ENCODE measurements at places on chromosomes 7 and 10.

DNA sequence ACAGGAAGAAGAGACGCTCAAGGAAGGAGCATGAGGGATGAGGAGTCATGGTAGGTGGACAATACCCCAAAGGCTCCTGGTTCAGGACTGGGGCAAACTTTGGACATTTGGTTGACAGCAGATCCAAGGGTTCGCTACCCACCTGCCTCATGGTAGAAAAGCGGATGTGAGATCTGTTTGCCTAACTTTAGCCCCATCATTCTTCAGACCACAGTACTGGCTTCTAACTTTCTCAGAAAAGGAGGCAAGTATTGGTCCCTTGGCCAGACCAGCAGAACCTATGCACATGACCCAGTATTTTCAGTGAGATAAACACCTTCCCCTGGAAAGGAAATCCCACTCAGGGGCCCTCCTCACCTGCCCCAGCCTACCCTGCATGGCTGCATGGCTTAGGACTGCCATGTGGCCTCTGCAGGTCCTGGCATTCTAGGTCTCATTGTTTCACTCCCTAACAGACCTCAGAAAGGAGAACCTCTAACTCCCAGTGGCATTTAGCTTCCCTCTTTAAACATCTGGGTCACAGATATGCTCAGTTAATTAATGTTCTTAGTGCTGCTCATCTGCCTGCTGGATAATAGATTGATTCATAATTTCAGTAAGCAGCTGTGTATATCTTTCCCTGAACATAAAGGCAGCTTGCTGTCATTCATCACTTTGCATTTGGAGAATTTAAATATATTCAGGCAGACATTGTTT lies 574.1 kb downstream of the GALNT17 start:
- DNase-seq: no peak
- no peak overlapping the region for H3K4me3 ChIP-seq
- H3K36me3 ChIP-seq: no peaks in the 10 kb centered on the region
- no peaks in the 10 kb centered on the region for H3K4me1 ChIP-seq
- no peak overlapping the region for H3K27ac ChIP-seq
- H3K27me3 ChIP-seq: no peaks in the 10 kb centered on the region

DNA sequence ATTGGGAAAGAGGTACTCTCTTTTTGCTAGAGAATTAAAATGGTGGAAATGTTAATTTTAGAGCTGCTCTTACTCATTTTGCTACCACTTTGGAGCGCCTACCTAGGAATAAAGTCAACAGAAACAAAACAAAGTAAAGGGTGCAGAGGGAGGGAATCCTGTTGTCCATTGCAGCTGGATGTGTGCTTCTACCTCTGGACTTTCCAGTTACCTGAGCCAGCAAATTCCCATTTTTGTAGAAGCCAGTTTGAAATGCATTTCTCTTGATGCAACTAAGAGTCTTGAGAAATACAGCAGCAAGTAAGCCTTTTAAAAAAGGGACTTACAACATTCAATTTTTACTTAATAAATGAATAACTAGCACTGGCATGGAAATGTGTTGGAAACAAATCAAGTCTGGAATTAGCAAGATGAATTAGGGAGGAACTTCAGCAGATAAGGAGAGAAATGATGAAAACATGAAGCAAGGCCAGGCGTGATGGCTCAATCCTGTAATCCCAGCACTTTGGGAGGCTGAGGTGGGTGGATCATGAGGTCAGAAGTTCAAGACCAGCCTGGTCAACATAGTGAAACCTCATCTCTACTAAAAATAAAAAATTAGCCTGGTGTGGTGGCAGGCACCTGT lies 113.5 kb upstream of the CTTNBP2 start:
- DNase-seq: no peak
- H3K4me1 ChIP-seq: peaks cover 8% of the 10 kb centered on the region
- no peaks in the 10 kb centered on the region for H3K36me3 ChIP-seq
- H3K27me3 ChIP-seq: no peaks in the 10 kb centered on the region
- no peak overlapping the region for H3K4me3 ChIP-seq
- H3K27ac ChIP-seq: no peak overlapping the region

GRCh38 chr10:59720377-59720776 lies 10.7 kb upstream of the SLC16A9 start:
- H3K4me3 ChIP-seq: no peak overlapping the region
- no peaks in the 10 kb centered on the region for H3K4me1 ChIP-seq
- no peaks in the 10 kb centered on the region for H3K27me3 ChIP-seq

- DNase-seq: no peak
- no peaks in the 10 kb centered on the region for H3K36me3 ChIP-seq
- H3K27ac ChIP-seq: peak overlapping the region; percentile 9
- peaks cover 9% of the 10 kb centered on the region for H3K4me1 ChIP-seq
- no peak overlapping the region for H3K4me3 ChIP-seq
These were observed 127.9 kb upstream of the STK17A start for GRCh38 chr7:43454936-43455518.

DNA sequence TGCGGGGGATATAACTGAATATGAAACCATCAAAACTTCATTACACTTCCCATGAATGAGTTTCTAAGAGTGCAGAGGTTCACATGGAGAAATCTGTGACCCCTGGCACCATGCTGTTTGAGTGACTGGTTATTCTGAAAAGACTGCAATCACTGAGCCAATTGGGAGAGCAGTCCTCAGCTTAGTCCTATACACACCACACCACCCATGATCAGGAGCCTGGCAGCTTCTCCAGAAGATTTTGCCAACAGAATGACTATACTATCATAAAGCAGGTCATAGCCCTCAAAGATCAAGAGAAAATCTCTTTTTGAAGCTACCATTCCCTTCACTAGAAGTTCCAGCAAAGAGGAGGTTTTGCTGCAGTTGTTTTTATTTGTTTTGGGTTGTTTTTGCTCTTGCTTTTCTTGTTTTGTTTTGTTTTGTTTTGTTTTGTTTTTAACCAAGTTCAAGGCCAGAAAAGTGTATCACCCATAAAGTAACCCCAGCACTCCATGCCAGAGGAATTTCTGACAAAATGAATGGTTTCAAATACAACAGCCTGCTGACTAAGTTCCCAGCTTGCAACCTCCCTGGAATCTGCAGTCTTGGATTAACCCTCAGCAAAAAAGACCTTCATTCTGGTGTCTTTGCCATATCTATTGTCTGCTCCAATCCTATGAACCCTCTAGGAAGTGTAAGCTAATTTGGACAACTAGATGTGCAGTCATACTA lies 19.7 kb upstream of the HGF start:
- no peaks in the 10 kb centered on the region for H3K36me3 ChIP-seq
- no peaks in the 10 kb centered on the region for H3K27me3 ChIP-seq
- no peak overlapping the region for H3K4me3 ChIP-seq
- H3K27ac ChIP-seq: no peak overlapping the region

DNA sequence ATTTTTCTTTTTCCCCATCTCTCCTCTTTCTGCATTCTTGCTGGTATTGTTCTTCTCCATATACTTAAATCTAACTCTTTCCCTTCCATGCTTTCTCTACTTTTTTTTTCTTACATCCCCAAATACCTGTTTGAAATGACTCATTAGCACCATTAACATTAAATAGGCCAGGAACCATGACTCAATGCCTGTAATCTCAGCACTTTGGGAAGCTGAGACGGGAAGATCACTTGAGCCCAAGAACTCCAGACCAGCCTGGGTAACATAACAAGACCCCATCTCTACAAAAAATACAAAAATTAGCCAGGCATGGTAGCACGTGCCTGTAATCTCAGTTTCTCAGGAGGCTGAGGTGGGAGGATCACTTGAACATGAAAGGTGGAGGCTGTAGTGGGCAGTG lies 1026.8 kb downstream of the GATA3 start:
- no peaks in the 10 kb centered on the region for H3K4me1 ChIP-seq
- H3K4me3 ChIP-seq: no peak overlapping the region
- H3K27me3 ChIP-seq: peaks cover 6% of the 10 kb centered on the region
- no peak overlapping the region for H3K27ac ChIP-seq
- DNase-seq: no peak
- no peaks in the 10 kb centered on the region for H3K36me3 ChIP-seq

DNA sequence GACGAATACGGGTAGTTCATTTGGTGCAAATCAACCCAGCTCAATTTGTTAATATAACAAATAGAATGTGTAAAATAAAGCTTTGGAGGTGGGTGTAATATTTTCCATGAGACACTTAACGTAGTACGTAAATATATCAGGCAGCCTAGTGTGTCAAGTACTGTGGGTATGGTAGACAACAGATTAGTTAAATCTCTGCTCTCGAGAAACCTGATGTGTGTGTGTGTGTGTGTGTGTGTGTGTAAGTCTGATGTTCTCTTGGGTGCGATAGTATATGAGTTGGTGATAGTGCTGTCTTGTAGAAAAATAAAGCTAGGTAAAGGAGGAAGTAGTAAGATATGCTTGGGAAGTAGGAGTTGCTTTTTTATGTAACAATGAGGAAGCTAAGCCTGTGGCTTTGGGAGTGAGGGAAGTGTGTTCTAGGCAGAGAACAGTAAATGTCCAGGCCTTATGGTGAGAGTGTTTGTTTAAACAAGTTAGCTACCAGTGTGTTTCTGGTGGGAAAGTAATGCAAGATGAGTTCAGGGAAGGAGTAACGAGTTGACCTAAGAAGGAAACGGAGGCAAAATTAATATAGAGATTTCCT lies 26.1 kb downstream of the WAC start:
- peaks cover 42% of the 10 kb centered on the region for H3K36me3 ChIP-seq
- no peaks in the 10 kb centered on the region for H3K27me3 ChIP-seq
- no peak for DNase-seq
- H3K4me1 ChIP-seq: peaks cover 44% of the 10 kb centered on the region

DNA sequence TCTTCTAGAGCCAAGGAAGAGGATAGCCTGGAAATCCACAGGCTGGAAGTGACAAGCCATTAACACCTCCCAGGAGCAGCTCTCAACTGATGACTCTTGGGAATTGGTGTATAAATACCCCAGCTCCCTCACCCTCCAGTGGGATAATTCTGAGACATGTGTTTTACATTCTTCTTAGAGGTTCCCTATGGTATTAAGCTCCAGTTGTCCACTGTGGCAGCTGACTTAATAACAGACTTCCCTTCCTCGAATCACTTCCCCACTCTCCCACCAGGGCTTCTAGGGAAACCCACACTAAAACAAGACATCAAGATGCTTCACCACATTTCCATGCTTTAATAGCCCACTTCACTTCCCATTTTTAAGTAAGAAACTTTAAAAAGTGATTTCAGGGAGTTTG lies 47.2 kb downstream of the FAM107B start:
- H3K27ac ChIP-seq: no peak overlapping the region
- DNase-seq: no peak
- peaks cover 14% of the 10 kb centered on the region for H3K4me1 ChIP-seq
- peaks cover 26% of the 10 kb centered on the region for H3K27me3 ChIP-seq
- no peak overlapping the region for H3K4me3 ChIP-seq

GRCh38 chr7:156582591-156583123 lies 57.9 kb upstream of the RNF32 start:
- H3K36me3 ChIP-seq: peaks cover 3% of the 10 kb centered on the region
- H3K4me1 ChIP-seq: no peaks in the 10 kb centered on the region
- H3K4me3 ChIP-seq: no peak overlapping the region

- H3K27ac ChIP-seq: no peak overlapping the region
- no peaks in the 10 kb centered on the region for H3K36me3 ChIP-seq
- no peak for DNase-seq
These were observed 51.4 kb upstream of the MXI1 start for GRCh38 chr10:110156046-110156445.

- no peak overlapping the region for H3K4me3 ChIP-seq
- no peaks in the 10 kb centered on the region for H3K27me3 ChIP-seq
- DNase-seq: no peak
- no peaks in the 10 kb centered on the region for H3K36me3 ChIP-seq
These were observed 1134.9 kb upstream of the LRRN3 start for GRCh38 chr7:109955986-109956385.

- DNase-seq: no peak
- no peaks in the 10 kb centered on the region for H3K4me1 ChIP-seq
- H3K27ac ChIP-seq: no peak overlapping the region
- H3K27me3 ChIP-seq: no peaks in the 10 kb centered on the region
These were observed 69.4 kb upstream of the CAV2 start for GRCh38 chr7:116429986-116430619.

GRCh38 chr7:79636849-79637248 lies 183.4 kb upstream of the MAGI2 start:
- H3K36me3 ChIP-seq: no peaks in the 10 kb centered on the region
- no peaks in the 10 kb centered on the region for H3K27me3 ChIP-seq
- H3K4me1 ChIP-seq: no peaks in the 10 kb centered on the region
- DNase-seq: no peak
- no peak overlapping the region for H3K4me3 ChIP-seq
- H3K27ac ChIP-seq: no peak overlapping the region

DNA sequence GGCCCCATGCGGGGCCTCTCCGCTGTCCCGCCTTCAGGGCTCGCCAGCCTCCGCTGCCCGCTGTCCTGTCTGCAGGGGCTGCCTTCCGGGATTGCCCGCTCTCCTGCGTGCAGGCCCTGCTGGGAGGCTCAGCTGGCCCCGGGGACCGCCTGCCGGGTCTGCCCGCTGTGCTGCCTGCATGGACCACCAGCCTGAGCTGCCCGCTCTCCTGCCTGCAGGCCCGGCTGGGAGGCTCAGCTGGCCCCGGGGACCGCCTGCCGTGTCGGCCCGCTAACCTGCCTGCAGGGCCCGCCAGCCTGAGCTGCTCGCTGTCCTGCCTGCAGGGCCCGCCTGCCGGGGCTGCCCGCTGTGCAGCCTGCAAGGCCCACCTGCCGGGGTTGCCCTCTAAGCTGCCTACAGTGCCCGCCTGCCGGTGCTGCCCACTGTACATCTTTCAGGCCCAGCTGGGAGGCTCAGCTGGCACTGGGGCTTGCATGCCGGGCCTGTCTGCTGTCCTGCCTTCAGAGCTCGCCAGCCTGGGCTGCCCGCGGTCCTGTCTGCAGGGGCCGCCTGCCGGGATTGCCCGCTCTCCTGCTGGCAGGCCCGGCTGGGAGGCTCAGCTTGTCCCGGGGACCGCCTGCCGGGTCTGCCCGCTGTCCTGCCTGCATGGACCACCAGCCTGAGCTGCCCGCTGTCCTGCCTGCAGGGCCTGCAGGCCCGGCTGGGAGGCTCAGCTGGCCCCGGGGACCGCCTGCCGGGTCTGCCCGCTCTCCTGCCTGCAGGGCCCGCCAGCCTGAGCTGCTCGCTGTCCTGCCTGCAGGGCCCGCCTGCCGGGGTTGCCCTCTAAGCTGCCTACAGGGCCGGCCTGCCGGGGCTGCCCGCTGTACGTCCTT lies 165.1 kb downstream of the GLRX3 start:
- H3K4me3 ChIP-seq: no peak overlapping the region
- no peak for DNase-seq
- H3K4me1 ChIP-seq: no peaks in the 10 kb centered on the region
- H3K27me3 ChIP-seq: no peaks in the 10 kb centered on the region
- H3K36me3 ChIP-seq: peaks cover 4% of the 10 kb centered on the region
- no peak overlapping the region for H3K27ac ChIP-seq

DNA sequence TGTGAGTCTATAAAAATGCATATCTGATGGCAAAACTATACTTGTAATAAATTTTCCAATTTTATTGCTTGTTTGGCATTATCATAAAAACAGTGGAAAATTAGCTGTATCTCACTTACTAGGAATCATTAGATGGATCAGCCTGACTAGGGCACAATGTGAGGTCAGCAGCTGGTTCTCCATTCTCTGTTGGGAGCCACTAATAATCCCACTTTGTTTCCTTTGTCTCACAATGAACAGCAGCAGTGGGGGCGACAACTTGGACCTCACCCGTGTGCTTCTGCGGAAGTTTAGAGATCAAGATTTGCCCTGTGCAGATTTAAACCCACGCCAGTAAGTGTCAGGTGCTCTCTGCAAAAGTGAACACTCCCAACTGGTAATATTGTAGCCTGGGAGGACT lies 295.5 kb downstream of the ABCA13 start:
- H3K4me1 ChIP-seq: peaks cover 5% of the 10 kb centered on the region
- no peak for DNase-seq
- no peaks in the 10 kb centered on the region for H3K27me3 ChIP-seq
- H3K27ac ChIP-seq: no peak overlapping the region
- no peak overlapping the region for H3K4me3 ChIP-seq

Measured in type B pancreatic cell (in vitro differentiated cells).